Activated CD4-positive, alpha-beta T cell treated with anti-CD3 and anti-CD28 coated beads, Interleukin-2, amount 50 U/mL, for 24 hours (primary cell): ENCODE measurements at places on chromosomes 6 and 20.

- DNase-seq, result no peak
Observed at GRCh38 chr20:54268941-54269340, 61.1 kb downstream of the PFDN4 start.

DNA sequence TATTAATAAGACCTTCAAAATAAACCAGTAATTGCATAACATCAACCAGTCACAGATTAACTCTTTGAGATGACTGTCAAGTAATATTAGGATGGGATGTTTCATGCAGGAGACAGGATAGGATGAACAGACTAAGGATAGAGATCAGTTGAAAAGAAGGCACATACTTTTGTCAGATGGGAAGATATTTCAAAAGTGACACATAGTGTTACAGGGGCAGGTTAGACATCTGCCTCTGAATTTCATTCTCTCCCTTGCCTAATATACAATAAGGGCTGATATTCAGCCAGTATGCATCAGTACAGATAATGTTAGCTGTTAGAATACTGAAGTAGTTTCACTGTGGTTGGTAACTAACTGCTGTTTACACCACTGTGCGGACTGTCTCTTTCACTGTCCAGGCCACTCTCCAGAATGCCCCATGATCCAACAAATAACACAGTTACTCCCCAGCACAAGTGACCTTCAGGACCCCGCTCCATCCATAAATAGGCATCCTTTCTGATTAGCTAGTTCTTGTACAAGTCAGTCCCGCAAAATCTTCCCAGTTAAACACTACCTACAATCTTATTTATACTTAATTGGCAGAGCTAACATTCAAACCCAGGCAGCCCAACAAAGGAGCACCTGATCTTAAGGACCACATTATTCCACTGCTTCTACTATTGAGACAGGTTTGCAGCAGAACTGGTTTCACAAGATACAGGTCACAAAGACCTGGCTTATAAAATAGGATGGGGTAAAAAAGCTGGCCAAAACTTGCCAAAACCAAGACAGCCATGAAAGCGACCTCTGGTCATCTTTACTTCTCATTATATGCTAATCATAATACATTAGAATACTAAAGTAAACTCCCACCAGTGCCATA lies 21.9 kb upstream of the PLN start:
- DNase-seq, result no peak

DNA sequence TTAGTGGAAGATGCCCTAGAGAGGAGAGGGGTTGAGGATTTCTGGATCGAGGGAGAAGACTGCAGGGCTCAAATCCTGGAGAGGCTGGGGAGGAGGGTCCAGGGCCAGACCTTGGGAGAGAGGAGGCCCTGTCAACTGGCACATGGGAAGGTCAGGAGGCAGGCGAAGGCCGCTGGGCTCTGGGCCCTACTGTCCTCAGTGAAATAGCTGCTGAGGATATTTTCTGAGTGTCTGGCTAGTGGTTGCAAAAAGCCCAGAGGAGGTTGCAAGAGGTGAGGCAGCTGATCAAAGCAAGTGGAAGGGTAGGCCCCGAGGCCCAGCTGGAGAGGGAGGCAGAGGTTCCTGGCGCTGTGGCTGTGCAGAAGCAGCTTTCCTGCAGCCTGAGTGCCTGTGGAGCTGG lies 103.4 kb upstream of the MLN start:
- no peak for DNase-seq

DNA sequence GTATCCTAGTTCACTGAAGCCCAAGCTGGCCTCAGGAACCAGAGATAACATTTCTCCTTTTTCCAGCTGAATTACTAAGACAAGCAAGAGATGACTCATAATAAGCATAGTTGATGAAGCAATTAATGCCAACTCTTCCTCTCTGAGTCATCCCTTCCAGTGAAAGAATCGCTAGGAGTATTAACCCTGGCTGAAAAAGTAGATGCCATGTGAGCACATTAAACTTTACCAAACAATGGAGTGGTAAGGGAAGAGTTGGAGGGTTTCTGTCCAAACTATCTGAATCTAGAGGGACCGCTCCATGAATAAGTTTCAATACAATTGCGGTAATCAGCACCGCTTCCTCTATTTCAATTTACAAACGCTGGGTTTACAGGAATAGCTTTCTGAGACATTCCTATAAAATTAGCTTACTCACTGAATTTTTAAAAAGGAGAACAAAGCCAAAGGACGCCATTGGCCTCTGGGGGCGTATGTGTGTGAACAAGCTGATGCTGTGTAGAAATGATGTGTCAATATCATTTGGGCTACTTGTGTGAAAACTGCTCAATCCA lies 48.3 kb downstream of the ATXN1 start:
- DNase-seq, result no peak

DNA sequence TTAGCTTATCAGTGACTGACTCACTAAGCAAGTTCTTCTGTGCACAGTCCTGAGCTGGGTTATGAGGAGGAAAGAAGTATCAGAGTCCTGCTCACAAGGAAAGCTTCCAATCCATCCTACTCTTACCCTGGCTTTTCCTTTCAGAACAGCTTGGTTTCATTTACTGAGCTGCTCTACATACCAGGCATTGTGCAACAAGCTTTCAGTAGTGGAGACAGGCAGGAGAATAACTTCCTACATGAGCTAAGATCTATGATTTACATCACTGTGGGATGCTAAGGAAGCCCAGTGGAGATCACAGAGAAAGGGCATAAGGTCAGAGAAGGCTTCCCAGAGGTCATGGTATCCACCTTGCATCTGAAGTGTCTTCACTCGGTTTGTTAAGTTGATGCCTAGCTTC lies 144.5 kb downstream of the MAP3K7 start:
- DNase-seq, result no peak

DNA sequence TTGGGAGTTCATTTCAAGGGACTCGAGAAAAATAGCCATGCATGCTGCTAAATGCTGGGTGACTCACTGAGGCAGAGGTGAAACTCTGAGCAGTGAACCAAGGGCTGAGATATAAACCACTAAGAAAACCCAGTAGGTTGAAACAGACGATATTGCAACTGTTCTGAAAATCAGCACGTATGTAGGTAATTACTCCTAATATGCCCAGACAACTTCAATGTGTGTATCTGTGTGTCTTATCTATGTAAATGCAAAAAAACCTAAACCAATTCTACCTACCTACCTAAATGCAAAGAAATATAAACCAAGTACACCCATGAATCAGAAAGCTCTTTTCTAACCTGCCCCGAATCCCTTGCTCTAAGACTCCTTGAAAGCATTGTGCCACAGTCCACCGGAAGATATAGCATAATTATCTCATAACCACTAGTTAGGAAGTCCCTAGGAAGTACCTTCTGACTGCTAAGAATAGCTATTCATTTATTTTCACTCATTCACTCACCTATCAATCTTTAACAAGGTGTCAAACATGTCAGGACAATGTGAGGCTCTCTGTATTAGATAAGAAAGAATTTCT lies 458.7 kb upstream of the RUNX2 start:
- DNase-seq, result no peak
